Adrenal gland (tissue), 19 donors: ENCODE measurements at places on chromosomes 13 and 19. TPM values are rescaled to one million over a fixed set of nuclear protein-coding genes. Genes with fewer than 3 reads are reported as not detected.

DNA sequence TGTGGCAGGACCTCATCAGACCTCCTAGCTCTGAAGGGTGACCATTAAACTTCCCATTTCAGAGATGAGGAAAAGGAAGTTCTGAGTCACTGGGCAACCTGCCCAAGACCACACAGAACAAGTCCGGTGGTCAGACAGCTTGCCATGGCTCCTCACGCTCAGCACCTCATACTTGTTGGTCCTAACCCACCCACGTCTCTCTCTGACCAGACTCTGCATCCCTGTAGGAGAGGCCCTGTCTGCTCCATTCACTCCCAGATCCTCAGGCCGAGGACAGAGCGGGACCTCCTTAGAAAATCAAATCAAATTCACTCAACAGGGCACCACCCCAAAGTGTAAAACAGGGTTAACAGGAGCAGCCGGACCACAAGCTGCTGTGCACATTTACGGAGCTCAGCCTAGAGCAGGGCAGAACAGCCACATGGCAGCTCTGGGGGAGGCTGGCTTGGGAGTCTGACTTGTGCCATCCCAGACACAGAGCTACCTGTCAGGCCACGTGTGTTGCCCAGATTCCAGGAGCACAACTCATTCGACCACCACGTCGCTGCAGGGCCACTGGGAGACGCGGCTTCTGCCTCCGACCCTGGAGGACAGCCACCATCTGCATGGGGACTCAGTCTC lies 1.7 kb downstream of the MIER2 start:
- DNase-seq = peak; percentile 56

DNA sequence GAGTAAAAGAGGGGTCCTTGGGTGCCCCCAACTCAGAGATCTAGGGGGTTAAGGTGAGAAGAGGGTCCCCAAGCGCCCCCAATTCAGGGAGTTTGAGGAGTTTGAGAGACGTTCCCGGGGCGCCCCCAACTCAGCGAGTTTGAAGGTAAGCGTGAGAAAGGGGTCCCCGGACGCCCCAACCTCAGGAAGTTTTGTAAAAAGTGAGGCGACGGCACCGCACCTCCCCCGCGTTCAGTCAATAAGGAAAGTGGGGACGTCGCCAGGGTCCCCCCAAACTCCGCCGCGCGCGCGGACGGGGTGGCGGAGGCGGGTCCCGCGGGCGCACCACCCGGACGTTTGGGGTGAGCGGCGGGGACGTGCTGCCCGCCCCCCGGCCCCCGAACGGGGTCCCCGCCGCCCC lies 353 bp downstream of the RFX2 start:
- peak; percentile 59 for DNase-seq

DNA sequence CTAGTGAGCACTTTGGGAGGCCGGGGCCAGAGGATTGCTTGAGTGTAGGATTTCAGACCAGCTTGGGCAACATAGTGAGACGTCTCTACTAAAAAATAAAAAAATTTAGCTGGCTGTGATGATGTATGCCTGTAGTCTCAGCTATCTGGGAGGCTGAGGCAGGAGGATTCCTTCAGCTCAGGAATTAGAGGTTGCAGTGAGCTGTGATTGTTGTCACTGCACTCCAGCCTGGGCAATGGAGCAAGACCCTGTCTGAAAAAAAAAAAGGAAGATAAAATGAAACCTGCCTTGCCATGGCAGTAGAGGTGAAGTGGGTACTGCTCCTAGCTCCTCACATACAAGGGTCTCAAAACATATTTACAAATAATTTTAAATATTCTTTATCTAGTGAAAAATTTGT lies 7.4 kb downstream of the UCHL3 start:
- no peak for DNase-seq

DNA sequence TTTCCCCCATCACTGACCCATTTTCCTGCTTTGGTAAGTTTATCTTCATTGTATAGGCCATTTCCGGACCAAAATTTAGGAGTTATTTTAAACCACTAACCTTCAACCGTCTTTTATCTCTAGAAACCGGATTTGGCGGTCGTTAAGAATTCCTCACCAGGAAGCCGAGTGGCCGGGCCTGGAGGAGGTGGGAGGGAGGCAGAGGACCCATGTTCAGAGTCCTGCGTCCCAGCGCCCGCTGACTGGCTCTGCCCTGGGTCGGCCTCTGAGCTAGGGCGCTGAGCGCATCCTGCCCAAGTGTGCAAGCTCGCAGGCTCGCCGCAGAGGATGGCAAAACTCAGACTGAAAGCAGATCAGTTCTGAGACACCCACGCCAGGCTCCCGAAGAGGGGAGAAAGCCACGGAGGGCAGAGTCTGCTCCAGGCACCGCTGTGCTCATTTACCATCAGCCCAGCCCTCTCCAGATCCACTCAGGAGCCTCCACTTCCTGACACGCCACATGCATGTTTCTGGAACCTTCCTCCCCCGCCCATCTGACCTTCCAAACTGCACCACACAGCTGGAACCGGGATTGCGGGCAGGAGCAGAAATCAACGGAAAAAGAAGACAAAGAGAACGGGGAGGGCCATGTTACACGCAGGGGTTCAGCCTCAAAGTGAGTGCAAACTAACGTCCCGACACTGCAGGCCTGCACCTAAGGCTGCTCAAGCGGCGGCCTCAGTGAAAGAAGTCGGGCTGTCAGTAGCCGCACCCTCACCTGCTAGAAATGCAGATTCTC lies 8.3 kb downstream of the COL4A1 start:
- peak; percentile 72 for DNase-seq

DNA sequence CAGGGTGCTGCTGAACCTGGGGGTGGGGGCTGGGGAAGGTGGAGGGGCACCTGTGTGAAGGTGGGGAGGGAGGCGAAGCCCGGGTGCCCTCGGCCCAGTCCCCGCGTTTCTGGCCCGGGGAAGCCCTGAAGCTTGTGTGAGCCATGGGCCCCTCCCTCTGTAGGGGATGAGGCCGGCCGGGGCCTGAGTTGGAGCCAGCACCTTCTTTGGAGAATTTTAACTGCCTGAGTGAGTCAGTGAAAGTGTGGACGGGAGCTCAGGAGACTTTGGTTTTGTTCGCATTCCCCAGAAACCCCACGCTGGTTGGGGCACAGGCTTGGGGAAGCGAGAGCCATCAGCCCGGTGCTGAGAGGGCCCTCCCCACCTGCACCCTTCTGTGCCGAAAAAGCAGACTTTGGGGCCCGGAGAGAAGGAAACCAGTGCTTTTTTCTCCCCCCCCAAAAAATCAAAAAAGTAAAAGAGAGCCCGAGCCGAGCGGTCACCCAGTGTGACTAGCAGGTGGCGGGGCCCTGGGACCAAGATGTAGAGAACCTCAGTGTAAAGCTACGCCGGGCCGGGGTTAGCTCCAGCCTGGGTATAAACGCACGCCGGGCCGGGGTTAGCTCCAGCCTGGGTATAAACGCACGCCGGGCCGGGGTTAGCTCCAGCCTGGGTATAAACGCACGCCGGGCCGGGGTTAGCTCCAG lies 45.1 kb downstream of the TMEM255B start:
- no peak for DNase-seq

DNA sequence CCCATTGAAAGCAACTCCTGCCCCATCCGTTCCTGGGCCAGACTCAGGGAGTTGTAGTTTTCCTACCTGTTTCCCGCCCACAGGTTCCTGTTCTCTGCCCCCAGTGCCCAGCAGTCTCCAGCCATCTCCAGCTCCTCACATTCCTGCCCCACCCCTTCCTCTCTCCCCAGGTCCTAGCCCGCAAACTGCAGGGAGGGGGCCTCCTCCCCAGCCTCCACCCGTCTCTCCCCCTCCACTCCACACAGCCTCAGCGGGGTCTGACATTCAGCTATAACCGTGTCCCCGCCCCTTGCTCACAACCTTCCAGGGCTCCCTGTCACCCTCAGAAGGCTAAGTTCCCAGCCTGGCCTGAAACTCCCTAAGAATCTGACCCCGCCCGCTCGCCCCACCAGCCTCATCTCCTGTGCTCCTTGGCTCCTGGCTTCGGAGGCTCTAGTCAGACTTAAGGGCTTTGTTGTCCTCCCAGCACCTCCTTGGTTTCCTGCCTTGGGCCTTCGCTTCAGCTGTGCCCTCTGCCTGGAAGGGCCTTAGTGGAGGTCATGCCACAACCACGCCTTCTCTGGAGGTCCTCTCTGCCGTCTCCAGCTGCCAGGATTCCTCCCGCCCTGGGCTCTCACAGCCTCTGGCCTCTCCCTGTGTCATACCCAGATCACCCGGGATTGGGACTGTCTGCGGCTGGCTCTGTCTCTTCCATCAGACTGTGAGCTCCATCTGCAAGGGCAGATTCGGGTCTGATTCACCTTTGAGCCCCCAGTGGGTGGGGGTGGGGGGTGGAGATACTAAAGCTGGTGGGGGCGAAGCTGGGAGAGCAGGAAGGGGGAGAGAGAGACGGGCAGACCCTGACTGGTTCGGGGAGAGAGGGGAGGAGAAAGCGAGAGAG lies 5.1 kb upstream of the SPACA6 start:
- DNase-seq = peak; percentile 79

DNA sequence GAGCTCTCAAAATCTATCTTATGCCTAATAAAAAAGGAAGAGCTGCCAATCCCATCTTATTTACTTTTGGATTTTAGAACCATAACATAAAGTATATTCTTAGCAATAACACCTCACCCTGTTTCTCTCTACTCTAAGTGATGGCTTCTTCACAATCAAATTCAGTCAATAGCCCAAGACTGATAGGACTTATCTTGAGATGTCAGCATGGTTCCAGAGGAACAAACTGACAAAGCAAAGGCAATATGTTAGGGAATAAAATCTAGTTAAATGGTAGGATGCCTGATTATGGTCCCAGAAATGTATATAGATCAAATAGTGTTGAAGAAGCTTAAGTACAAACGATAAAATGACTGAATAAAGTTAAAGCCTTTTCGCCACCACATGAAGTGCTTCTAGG lies 36.3 kb downstream of the DACH1 start:
- no peak for DNase-seq

GRCh38 chr13:28474491-28475134 lies 20.3 kb downstream of the FLT1 start:
- no peak for DNase-seq

DNA sequence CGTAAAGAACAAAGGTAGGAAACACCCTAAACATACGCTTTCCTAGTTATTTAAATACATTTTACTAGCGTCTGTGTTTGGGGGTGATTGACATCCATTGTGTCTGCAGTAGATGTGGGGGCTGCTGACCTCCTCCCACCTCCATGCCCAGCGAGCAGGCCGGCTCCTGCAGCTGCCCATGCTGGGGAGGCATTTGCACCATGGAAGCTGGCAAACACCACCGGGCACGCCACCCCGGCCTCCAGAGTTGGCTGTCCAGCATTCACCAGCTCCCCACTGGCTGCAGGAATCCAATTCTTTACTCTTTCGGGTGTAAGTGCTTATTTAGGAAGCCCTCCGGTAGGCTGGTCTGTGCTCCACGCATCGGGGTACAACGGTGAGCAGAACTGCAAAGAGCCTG lies 115.4 kb upstream of the USP29 start:
- DNase-seq = no peak

The ZNF681 gene
- 5.8 TPM for total RNA-seq

The ZSWIM9 gene
- total RNA-seq = 1.3 TPM

The PRR12 gene
- total RNA-seq = 22.1 TPM

The FPR1 gene
- 23.9 TPM for total RNA-seq
